WERI-Rb-1 (cell line): ENCODE measurements at places on chromosomes 2 and 18.

DNA sequence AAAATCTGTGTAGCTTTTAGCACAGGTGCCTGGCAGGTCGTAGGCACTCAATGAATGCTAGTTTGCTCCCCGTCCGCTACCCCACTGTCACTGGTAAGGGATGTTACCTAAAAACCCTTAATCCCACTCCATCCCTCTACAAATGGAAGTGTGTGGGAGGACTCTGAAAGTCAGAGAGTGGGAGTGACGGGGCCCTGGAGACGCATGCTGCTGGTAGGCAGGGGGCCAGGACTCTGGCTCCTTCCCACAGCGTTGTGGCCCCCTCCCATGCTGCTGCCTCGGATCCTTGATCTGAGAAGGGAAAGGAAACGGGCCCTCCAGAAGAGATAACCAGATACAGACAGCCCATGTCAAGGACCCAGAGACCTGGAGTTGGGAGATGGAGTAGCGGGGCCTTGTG, 249.3 kb downstream of the HAUS1 start:
- no peak for DNase-seq

- no peak for DNase-seq
These were observed 15.6 kb upstream of the OTOF start for GRCh38 chr2:26493566-26493965.

GRCh38 chr2:260507-261161, 3.2 kb downstream of the SH3YL1 start:
- DNase-seq, result no peak

- DNase-seq, result no peak
These were observed 243.2 kb downstream of the MYO3B start for GRCh38 chr2:170420961-170421687.

- DNase-seq, result no peak
These were observed 165.5 kb downstream of the PHLPP1 start for GRCh38 chr18:62880673-62881364.

DNA sequence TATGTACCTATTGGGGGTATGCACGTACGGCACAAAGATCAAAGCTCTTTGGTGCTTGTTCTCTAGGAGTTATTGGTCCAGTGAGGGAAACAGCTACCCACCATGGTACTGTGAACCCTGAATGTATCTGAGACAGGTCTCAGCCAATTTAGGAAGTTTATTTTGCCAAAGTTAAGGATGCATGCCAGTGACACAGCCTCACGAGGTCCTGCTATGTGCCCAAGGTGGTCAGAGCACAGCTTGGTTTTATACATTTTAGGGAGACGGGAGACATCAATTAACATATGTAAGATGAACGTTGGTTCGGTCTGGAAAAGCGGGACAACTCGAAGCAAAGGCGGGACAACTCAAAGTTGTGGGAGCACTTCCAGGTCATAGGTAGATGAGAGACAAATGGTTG, 75.8 kb downstream of the SOWAHC start:
- DNase-seq, result no peak

DNA sequence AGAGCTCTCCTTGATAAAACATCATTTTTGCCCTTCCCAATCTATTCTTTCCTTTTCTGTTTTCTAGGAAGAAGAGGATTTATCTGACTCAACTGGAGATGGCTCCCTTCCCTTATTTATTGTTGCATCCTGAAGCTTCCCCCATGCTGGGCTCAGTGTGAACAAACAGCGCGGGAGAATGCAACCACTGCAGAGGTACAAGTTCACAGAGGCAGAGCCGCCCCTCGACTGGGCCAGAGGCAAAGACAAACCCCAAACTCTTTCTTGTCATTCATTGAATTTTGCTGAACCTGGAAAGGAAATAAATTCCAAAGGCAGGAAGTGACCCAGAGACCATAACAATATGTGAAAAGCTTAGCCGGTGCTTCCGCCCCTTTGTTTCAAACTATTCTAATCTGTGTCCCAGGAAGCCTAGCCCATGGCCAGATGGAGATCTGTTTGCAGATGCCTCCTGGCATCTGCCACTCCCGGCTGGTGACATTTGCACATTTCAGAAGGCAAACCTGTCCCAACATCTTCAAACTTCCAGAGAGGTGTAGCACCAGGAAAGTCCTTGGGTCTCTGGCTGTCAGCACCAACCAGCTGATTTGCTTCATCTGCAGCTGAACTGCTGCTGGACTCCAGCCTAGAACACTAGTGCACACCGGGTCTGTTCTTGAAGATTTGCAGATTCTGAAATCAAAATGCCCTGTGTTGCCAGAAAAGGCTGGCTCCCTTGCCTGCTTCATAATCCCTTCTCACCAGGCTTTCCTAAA, 79.4 kb upstream of the MAP4K3 start:
- peak; percentile 69 for DNase-seq

GRCh38 chr2:42918671-42919318, 126.4 kb upstream of the HAAO start:
- peak; percentile 79 for DNase-seq

- no peak for DNase-seq
These were observed 339.3 kb downstream of the ALK start for GRCh38 chr2:29582062-29582461.

- DNase-seq, result no peak
These were observed 164.0 kb upstream of the SESTD1 start for GRCh38 chr2:179428649-179429048.

DNA sequence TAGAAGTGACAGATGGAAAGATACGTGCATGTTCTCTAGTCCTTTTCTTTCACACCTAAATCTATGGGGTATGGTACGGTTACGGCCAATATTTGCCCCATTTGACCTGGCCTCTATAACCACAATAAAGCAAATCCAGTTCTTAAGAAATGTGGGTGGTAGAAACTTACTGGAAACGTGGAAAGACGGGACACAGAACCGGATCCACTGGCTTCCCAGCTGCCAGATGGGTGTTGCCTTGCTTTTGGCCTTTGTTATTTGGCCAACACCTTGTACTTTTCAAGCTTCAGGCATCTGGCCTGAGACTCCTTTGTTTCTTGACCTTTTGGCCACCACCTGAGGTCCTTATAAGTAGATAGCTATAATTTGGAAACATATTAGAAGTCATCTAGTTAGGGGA, 635.9 kb downstream of the SLC4A3 start:
- no peak for DNase-seq

GRCh38 chr18:35749701-35750100, 168.2 kb downstream of the GALNT1 start:
- no peak for DNase-seq

DNA sequence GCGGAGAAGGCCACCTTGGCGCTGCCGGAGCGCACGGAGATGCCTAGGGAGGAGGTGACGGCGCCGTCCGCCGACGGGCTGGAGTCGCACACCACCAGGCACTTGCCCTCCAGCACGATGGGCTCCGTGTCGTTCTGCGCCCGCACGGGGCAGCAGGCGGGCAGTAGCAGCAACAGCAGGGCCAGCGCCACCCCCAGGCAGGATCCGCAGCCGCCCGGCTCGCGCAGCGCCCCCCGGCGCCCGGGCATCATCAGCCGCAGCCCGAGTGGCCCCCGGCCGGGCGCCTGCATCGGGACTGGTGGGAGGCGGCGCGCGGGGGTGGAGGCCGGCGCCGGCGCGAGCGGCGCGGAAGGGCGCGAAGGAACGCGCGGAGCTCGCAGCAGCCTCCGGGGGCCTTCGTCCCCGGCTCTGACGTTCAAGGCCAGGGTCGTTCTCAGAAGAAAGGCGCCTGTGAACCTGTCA, 2.2 kb downstream of the CBLN2 start:
- peak; percentile 47 for DNase-seq

DNA sequence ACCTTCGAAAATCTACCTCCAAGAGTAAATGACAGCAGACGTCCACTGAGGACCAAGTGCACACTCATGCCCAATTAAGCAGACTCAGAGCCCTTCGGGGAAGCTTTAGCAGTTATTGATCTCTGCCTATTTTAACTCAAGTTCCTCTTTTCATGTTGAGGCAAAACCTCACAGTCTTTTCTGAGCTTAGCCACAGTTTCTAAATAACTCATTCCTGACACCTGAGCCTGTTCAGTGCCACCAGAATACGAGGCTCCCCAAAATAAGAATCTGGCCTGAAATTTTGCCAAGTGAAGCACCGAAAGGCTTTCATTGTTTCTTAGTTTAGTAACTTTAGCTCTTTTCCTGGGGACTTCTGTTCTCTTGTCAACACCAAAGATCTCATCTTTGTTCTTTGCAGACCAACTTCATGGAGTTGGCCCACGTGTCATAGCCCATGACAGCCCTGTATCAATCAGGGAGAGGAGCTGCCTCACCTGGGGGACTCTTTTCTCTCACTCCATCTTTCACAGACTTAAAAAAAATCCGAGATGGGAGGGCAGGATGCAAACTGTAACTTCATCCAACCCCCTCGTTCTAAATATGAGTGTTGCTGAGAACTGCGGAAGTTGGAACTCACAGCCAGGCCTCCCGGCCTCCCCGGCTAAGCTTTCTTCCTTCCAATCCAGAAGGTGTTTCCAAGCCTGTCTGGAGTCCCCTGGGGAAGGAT, 22.2 kb downstream of the INPP5D start:
- no peak for DNase-seq

DNA sequence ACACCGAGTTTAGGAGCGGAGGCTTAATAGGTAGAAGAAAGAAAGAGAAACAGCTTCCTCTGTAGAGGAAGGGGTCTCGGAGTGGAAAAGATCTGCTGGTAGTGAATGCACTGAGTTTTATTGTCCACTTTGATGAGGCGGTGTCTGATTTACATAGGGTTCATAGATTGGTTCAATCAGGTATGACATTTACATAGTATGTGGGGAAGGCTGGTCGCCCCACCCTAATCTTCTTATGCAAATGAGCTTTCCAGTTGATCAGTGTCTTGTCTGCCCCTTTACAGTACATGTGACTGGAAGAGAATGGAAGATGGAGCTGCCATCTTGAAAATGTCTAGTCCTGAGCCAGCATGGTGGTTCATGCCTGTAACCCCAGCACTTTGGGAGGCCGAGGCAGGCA, 19.9 kb upstream of the CNOT11 start:
- no peak for DNase-seq

DNA sequence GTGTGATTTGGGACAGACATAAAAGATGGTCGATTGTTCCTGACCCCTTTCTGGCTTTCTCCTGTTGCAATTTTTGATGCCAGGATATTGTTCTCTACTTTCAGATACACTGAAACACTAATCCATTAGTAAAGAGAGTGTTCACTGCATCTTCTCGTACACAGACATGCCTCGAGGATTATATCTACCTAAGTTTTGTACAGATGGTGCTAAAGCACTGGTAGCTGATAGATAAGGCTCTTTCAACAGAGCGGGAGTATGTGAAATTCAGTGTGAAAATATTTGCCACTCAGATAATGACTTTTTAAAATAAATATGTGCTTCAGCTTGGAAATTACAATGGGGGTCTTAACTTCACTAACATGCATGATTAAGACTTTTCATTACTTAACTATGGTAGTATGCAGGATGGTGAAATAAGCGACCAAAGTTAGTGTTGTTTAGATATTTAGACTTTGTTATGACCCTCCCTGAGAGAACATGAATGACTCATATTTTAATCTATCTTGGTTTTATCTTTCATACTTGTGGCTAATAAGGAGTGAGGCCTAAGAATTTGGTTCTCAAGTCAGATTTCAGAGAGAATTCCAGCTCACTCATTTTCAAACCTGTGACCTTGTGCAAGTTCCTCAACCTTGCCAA, 474.9 kb downstream of the NRXN1 start:
- DNase-seq, result no peak

GRCh38 chr2:145764631-145765030, 1244.7 kb upstream of the ZEB2 start:
- DNase-seq, result no peak

GRCh38 chr2:12797815-12798214, 81.1 kb downstream of the TRIB2 start:
- DNase-seq, result no peak

GRCh38 chr18:25056429-25056828, 295.5 kb downstream of the ZNF521 start:
- DNase-seq, result no peak

- DNase-seq, result no peak
These were observed 17.5 kb downstream of the GNLY start for GRCh38 chr2:85711578-85712060.

DNA sequence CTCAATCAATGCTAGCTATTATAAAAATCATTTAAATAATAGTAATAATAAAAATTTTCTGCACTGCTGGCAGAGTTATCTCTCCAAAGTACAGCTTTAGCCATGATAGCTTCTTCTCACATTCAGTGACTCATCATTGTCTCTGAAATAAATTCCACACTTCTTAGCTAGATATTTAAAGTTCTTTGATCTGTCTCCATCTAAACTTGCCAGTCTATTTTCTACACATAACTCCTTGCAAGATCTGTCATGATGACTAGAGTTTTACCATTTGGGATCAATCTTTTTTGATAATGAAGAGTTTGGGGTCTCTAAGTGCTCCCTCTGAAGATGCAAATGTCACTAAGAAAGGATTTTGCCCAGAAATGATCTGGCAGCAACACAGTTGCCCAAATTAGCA, 155.4 kb upstream of the LHCGR start:
- DNase-seq, result no peak
